Pancreas (tissue), 10 donors: ENCODE measurements at places on chromosomes 3 and 15. TPM values are rescaled to one million over a fixed set of nuclear protein-coding genes. Genes with fewer than 3 reads are reported as not detected.

DNA sequence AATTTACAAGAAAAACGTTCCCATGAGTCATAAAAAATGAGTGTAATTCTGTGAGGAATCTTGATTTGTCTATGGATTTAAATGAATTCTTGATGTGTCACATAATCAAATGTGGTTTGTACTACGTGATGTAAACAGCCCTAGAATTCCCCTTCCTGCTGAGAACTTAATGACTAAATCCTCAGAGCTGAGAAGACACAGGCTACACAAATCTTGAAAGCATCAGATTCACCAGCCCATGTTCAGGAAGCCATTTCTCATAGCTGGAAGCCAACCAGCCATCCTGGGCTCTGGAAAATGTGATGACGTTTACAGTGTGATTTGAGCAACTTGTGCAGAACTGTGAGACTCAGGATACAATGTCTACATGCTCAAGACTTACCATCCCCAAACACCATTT is 193.7 kb upstream of the MME start:
- DNase-seq: no peak

GRCh38 chr3:188053710-188054380 is 100.1 kb upstream of the LPP start:
- no peak for DNase-seq

GRCh38 chr3:54967731-54968161 is 39.9 kb upstream of the LRTM1 start:
- no peak for DNase-seq

DNA sequence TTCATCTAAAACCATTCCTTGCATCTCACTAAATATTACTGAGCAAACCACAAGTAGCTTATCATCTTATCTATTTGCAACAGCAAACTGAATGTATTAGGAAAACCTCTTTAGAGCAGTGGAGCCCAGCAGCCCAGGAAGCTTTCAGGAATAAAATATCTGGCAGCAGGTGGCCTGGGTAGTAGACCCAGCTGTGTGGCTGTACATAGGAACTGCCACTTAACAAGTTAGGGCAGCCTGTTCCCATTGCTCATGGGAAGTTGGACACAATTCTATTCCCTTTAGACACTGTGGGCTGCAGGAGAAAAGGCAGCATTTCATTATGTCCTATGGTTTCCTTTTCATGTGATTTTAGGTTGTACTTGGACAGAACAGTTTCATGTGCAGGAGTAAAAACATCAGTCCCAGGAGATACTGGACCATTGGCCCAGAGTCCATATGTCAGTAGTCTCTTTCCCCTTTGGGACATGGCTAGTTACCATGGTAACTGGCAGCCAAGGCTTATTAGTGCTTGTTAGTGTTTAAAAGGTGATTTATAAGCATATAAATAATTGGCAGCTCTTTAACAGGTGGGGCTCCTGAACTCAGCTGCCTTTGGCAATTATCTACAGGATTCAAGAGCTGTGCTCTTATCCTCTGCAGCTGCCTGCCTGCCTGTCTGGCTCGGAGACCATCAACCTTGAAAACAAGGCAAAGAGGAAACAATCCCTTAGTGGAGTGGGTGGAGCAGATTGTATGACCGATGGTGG is 28.9 kb upstream of the LSAMP start:
- DNase-seq: no peak

The NANOGP8 gene
- not detected for total RNA-seq
